ENCODE measurements at places on chromosomes 7 and 10. TPM values are rescaled to one million over a fixed set of nuclear protein-coding genes. Genes with fewer than 3 reads are reported as not detected.

The CFAP46 gene
- total RNA-seq = 4.4 TPM

The TMEM184A gene
- not detected for total RNA-seq

The SMKR1 gene
- total RNA-seq = 2.5 TPM

DNA sequence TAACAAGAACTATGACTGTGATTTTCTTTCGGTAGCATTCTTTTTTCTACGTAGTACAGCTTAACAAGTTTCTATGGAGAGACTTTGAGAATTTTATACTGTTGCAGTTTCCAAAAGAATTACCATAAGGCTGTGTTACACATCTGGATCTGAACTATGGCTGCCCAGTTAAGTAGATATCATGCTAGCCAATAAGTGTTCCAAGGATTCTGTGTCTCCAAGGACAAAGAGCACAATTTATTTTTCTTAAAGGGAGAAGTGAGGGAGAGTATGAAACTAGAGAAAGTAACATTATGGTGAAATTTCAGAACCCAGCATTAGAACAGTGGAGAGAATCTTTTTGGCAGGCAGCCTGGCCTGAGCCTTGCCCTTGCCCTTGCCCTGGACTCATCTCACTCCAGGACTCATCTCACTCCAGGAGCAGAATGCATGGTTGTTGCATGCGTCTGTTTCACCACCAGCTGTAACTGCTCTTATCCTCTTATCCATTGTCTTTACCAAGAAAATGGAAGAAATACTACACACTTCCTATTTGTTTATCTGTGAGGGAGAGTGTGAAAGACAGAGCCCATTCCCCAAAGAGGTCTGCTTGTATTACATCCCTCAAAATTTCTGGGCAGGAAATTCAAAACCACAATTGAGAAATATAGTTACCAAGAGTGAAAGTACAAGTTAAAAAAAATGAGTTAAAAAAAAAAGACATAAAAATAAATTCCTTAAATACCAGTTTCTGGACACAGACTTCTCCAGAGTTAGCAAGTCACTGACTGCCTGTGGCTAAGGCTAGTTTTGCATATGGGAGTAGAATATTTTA, 1067.5 kb downstream of the NRG3 start:
- no peaks in the 10 kb centered on the region for H3K27me3 ChIP-seq
- no peak overlapping the region for H3K27ac ChIP-seq
- no peaks in the 10 kb centered on the region for H3K4me1 ChIP-seq
- no peak for DNase-seq
- H3K4me3 ChIP-seq = no peak overlapping the region

DNA sequence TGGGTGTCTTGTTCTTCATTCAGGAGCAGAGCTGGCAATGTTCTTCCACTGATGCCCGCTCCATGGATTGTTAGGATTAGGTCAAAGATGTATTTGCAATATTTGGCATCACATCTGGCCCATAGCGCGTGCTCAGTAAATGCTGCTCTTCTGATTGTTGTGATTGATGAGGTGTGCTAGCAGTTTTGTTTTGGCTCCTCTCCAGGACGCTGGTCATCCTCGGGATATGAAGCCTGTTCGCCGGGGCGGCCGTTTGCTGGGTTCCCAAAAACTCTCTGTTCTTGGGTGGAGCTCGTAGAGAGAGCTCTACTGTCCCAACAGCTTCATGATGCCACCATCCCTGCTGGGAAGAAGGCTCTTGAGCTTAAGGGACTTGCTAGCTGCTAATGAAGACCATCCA, 96.9 kb downstream of the XRCC2 start:
- no peaks in the 10 kb centered on the region for H3K36me3 ChIP-seq
- no peaks in the 10 kb centered on the region for H3K4me1 ChIP-seq
- DNase-seq = no peak

- no peaks in the 10 kb centered on the region for H3K27me3 ChIP-seq
- H3K4me3 ChIP-seq = no peak overlapping the region
- H3K4me1 ChIP-seq = no peaks in the 10 kb centered on the region
- no peak for DNase-seq
- no peak overlapping the region for H3K27ac ChIP-seq
Measured at GRCh38 chr7:133699386-133699785, 427.8 kb upstream of the LRGUK start.

DNA sequence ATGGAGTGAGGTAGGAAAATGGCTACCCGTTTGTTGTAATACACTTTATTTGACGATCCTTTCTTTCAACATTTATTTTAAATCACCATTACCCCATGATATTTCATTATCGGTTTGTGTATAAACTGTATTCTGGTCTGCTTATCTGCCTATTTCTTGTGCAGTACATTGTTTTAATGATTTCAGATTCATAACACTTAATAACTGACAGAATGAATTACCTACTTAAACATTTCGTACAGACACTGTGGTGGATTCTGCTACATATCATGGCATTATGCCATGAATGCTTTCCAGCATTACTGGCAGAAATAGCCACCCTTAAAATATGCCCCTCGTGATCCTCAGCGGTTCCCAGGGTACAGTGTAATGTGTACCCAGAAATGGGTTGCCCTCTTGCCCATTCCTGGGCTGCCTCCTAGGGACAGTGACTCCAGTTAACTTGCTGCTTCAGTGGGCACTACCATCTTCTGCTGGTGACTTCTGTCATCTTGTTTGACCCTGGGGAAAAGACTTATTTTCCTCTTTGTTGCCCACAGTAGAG, 74.5 kb downstream of the C1GALT1 start:
- no peak for DNase-seq
- H3K36me3 ChIP-seq = peaks cover 3% of the 10 kb centered on the region
- no peaks in the 10 kb centered on the region for H3K27me3 ChIP-seq
- H3K4me3 ChIP-seq = no peak overlapping the region

All from neural crest cell (in vitro differentiated cells).